ENCODE measurements at places on chromosomes 16 and 17.

GRCh38 chr17:70668276-70668937, 499.1 kb downstream of the KCNJ2 start:
- no peak for DNase-seq

DNA sequence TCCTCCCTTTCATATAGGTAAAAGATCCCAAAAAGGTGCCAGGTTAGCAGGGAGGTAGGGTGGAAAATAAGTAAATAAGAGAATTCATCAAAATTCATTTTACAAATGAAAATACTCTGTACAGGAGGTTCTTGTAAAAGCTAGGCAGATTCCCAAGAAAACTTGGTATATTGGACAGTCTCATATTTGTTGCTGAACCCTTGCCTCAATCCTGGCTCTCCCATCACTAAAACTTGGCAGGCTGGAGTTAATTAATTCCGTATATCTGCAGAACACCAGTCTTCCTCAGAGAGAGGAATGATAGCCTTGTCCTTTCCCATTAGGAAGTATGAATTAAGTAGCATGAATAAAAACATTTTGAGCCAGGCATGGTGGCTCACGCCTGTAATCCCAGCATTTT, 66.2 kb upstream of the MTMR4 start:
- no peak for DNase-seq

DNA sequence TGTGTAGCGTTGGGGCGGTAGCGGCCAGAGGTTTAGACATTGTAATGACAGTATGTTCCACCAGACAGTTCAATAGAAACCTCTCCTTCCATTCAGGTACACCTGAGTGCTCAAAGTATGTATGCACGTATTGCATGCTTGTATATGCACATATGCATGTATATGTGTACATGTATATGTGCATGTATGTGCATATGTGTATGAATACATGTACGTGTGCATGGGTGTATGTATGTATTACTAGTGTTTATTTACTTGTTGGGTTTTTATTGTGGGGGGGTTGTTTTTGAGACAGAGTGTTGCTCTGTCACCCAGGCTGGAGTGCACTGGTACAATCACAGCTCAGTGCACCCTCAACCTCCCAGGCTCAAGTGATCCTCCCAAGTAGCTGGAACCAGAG, 30.0 kb downstream of the BCO1 start:
- no peak for DNase-seq

GRCh38 chr16:74862743-74863244, 88.2 kb upstream of the FA2H start:
- DNase-seq: no peak

GRCh38 chr16:50696126-50696525, 2.7 kb downstream of the NOD2 start:
- no peak for DNase-seq

DNA sequence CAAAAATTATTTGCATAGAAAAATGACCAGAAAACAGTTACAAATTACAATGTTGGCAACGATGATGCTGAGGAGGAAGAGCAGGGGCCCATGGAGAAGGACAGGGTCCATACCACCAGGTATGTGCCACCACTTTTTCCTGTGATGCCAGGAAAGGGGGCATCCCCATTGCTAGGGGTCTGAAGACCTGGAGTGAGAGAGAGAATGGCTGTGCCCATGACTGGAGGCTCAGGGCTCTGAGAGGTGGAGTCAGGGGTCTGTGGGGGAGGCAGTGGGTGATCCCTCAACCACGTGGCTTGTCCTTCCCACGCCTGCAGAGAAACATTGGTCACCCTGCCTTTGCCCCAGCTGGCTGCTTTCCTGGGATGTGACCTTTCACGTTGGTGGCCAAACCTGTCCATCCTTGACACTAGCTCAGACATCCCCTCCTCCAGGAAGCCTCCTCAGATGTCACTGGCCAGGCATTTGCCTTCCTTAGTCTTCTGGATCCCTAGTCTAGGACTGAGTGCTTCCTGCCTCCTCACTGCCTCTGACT, 51.4 kb downstream of the SOCS1 start:
- no peak for DNase-seq

- no peak for DNase-seq
Measured at GRCh38 chr17:48644159-48644558, 18.0 kb upstream of the HOXB9 start.

DNA sequence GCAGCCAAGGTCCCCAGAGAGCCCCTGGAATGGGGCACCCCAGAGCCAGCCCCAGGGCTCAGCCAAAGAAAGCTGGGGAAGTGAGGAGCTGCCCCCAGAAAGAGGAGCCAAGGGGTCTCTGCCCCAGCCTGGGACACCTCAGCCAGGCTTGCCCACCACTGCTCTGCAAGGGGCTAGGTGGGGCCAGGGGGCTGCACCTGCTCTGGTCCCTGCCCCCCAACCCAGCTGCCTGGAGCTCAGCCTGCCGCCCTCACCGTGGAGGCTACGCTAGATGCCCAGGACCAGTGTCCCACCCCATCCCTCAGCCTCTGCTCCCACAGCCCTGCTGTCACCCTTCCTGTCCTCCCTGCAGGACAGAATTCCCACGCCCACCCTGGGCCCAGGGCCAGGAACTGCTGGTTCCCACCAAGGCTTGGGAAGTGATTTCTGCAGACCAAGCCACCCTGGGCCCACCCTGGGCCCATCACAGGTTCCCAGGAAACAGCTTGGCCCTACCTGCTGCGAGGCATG, 28.1 kb upstream of the KRT17 start:
- DNase-seq: no peak

GRCh38 chr17:42183741-42184711, 1.2 kb downstream of the HCRT start:
- peak; percentile 84 for DNase-seq

DNA sequence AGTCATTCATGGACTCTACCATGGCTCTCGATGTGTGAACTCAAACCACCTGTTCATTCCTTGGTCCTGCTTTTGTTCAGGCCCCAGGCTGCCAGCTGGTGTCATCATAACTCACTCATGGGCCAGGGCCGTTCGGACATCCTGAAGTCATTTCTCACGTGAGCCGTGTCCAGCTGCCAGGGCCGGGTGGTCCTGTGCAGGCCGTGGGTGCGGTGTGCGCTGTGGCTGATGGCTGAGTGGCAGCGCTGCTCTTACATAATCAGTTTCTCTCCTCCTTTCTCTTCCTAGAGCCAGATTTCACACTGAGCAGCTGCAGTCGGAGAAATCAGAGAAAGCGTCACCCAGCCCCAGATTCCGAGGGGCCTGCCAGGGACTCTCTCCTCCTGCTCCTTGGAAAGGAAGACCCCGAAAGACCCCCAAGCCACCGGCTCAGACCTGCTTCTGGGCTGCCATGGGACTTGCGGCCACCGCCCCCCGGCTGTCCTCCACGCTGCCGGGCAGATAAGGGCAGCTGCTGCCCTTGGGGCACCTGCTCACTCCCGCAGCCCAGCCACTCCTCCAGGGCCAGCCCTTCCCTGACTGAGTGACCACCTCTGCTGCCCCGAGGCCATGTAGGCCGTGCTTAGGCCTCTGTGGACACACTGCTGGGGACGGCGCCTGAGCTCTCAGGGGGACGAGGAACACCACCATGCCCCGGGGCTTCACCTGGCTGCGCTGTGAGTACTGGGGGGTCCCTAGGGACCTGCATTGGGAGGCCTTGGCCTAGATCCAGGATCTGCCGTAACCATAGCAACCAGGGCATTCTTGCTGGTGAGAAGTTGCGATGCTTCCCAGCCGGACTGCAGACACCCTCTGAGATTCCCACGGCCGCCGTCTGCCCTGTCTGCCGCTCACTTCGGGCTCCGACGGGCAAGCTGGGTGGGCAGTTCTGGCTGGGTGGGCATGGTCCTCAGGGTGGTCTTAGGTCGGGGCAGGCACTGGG, at the start of gene IL34:
Gene IL34, plus strand, starts transcription at position 300 of the 982 bp plus-strand sequence. Its CDS starts 389 bp downstream, at position 689.
- no peak for DNase-seq

DNA sequence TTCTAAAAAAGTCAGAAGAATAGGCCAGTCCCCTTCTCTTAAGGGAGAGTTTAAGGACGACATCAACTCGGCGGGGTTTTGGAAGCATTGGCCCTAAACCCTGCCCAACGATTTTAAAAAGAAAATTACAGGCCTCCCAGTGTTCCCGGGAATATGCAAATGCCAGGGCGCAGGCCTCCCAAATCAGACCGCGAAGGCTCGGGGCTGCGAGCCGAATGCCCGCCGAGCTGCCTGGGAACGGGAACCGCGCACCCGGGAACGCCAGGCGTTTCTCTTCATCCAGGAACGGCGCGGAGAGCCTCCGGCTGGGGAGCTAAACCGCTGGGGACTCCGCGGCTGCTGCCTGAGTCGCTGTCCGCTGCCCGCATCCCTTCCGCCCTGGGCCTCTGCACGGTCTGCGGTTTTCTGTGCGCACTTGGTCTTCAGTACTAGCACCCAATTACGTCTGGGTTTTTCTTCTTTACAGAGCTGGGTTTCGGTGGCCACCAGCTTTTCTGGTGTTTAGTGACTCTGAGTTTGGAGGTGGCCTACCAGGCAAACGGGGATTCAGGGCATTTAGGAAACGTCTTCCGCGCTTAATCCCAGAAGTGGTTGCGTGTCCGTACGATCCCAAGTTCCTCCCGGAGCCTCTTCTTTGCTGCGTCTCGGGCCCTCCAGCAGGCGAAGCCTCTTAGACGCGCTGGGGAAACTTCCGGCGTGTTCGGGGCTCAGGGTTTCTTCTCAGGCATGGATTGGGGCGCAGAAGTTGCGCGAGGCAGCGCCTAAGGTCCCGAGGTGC, 5.7 kb downstream of the IRX5 start:
- DNase-seq: no peak

- DNase-seq: peak; percentile 45
Measured at GRCh38 chr16:57593021-57593420, 35.4 kb upstream of the ADGRG1 start.

- no peak for DNase-seq
Measured at GRCh38 chr17:65666876-65667321, 105.5 kb upstream of the AXIN2 start.

DNA sequence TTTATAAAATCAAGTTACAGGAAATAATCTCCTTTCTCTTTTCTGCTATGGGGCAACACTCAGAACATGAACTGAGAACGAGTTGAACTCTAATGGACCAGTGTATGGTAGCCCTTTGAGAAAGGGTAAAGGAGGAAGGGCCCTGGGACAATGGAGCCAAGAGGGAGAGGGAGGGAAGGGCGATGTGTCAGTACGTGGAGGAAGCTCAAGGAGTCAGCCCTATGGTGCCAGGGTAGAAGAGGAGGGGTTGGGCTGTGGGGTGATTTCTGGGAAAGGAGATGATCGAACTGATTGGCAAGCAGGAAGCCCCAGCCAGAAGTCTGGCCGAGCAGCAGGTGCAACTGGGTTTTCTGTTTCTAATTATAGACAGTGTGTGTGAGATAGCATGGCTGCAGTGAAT, 4.3 kb upstream of the WIPI1 start:
- DNase-seq: peak; percentile 70

- no peak for DNase-seq
Measured at GRCh38 chr17:81031566-81032550, 3.1 kb upstream of the BAIAP2 start.

DNA sequence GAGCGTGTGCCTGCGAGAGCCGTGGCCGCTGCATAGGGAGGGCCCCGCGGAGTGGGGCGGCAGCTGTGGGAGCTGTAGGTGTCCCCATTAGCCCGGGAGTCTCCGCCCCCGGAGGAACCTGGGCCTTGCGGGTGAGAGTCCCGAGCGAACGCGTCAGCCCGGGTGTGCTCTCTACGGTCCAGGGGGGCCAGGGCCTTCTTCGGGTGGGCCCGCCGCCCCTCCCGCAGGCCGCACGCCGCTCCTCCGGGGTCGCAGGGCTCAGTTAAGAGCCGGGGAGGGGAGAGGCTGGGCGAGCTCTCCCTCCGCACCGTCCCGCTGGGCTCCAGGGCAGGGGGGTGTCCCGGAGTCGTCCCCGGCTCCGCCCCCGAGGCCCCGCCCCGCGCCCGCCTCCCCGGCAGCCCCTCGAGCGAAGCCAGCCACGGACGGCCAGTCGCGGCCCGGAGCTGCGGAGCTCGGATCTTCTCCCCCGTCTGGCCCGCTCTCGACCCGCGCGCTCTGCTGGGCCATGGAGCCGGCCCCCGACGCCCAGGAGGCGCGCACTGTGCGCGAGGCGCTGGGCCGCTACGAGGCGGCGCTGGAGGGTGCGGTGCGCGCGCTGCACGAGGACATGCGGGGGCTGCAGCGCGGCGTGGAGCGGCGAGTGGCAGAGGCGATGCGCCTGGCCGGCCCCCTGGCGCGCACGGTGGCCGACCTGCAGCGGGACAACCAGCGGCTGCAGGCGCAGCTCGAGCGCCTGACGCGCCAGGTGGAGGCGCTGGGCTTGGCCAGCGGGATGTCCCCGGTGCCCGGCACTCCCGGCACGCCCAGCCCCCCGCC, at the start of gene SMTNL2:
Gene SMTNL2, plus strand, starts transcription at position 429 of the 816 bp plus-strand sequence. Its CDS starts 77 bp downstream, at position 506.
- no peak for DNase-seq

DNA sequence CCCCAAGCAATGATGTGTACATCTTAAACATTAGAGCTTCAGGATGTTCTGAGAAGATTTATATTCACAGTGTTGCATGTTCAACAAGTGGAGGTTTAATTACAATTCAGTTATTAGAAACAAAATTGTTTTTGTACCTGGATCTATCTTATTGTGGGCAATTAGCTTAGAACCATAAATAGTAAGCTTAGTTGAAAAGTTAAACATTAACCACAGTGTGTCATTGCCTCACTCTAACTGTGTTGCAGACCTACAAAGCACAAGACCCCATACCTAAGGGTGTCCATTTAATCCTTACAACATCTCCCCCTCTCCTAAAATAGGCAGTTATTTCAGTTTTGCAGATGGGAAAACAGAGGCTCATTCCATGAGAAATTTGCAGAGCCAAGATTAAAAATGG, 632.0 kb upstream of the SOX9 start:
- no peak for DNase-seq

DNA sequence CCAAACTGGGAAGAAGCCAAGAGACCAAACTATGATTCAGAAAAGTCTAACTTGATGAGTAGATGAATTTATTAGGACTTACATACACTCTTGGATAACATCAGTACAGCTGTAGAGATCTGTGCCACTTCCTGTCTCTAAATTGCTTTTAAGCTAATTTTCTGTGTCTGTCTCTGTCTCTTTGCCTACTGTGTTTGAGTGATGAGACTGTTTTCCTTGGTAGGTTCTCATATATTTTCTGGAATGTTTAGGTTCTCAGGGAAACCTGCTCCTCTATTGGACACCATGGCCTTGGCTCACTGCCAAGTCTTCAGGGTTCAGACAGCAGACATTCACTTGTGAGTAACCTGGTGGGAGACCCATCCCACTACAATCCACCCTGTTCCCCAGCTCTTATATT, 103.5 kb upstream of the KIF2B start:
- no peak for DNase-seq

DNA sequence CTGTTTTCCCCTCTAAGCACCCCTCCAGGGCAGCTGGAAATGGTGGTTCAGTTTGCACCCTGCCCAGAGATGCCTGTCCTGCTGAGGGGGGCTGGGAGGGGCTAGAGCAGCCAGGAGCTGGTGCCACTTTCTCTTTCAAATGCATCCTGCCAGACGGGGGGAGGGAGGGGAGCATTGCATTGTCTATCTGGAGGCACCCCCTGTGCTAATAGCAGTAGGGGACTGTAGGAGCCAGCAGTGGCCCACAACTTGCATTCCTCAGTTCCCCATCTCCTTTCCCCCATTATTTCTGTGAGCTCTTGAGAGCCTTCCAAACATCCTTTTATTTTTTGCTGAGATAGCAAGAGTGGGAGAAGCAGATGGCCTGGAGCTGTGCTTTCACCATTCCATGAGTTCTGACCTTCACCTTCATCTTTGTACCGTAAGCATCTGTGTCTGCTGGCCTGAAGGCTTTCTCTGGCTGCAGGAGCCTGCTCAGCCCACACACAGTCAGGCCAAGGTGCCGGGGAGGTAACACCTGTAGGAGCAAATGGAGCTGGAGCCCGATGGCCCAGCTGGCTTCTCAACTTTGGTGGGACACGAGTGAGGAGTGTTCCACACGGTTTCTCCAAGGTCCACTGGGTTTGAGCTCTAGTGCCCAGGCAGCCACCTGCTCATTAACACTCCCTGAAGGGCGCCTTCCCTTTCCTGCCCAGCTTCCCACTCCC, 5.2 kb downstream of the WFDC1 start:
- no peak for DNase-seq

All from activated CD4-positive, alpha-beta memory T cell treated with anti-CD3 and anti-CD28 coated beads, Interleukin-2, amount 10 ng/mL, durations not matched to agents 7 days and 5 days (primary cell).